NCI-H526 treated with DMSO at 0.1 percent for 48 hours (cell line): ENCODE measurements at places on chromosomes 7 and 10.

DNA sequence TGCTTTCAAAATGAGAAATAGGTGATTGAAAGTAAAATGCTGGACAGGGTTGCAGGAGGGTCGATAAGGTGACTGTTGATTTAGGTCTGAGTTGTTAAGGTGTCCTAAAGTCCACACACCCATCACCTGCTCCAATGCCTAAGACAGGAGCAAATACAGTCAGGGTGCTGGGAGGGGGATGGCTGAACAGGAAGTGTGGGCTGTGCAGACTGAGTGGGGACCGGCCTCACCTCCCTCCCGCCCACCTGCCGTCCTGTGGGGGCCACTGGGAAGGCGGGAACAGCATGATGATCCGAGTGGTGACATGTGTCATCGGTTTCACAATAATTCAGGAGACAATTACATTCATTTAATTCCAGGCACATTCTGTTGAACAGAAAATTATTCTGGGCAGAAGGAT lies 260.8 kb downstream of the DNAJB6 start:
- no peak for DNase-seq

DNA sequence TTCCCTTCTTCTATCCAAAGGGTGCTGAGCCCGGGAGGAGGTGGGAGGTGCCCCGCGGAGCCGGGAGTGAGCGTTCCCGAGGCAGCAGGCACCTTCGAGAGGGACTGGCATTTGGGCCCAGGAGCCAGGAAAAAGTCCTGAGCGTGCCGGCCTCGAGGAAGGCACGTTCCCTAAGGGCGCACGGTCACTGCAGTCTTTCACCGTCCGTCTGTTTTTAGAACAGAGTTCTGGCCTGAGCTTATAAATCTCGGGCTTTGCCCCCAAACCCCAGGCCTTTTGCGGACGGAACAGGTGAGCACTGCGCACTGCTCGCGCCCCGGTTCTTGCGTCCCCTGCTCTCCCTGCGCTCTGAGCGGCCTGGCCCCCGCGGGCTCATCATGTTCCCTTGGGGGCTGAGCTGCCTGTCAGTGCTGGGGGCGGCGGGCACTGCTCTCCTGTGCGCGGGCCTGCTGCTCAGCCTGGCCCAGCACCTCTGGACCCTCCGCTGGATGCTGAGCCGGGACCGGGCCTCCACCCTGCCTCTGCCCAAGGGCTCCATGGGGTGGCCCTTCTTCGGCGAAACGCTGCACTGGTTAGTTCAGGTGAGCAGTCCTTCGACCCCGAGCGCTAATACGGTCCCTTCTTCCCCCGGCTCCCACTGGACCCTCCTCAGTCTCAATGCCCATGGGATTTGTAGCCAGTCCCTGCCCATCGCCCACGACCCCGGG lies 442 bp downstream of the CYP26C1 start:
- DNase-seq = no peak

GRCh38 chr10:12324530-12324929 lies 24.8 kb upstream of the CAMK1D start:
- DNase-seq = no peak

- DNase-seq = no peak
Measured at GRCh38 chr7:111560773-111561653, 1.3 kb downstream of the IMMP2L start.

DNA sequence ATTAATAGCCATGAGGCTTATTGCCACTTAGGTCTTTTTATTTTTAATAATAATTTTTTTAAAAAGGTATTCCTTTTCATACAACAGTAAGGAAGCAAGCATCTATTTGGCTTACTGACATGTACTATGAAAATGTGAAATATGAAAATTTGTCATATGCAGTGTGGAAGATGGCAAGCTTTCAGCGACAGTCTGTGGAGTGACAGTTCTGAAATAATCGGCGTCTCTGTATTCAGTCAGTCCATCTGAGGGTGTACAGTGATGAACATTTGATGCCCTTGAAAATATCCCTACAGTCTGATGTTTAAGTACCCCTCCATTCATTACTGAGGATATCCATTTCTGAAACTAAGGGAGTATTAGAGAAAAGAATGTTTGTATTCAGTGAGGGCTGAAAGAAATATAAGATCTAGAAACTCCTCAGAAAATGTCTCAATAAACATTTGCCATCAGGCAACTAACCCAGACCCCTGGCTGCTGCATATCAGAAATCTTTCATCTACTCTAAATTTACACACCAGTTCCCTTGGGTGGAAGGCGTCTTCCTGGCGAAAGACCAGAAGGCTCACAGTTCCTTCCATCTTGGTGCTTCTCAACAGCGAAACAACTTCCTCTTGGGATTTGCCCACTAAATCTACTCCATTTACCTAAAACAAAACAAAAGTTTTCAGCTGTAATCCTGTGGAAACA lies 440.6 kb downstream of the PARD3 start:
- DNase-seq = no peak

DNA sequence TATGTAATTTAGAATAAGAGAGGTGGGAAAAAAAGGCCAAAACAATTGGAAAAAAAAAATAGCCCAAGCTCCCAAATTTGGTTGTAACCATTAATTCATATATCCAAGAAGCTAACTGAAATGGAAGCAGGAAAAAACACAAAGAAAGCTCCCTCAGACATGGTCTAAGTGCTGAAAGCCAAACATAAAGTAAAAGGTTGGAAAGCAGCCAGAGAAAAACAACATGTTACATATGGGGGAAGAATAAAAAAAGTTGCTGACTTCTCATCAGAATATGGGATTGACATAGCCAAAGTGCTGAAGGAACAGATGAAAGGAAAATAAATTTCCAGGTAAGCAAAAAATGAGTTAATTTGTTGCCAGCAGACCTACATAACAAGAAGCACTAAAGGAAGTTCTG lies 40.3 kb downstream of the PDZD8 start:
- DNase-seq = no peak

- DNase-seq = no peak
Measured at GRCh38 chr10:26978519-26978918, 117.8 kb upstream of the ABI1 start.

DNA sequence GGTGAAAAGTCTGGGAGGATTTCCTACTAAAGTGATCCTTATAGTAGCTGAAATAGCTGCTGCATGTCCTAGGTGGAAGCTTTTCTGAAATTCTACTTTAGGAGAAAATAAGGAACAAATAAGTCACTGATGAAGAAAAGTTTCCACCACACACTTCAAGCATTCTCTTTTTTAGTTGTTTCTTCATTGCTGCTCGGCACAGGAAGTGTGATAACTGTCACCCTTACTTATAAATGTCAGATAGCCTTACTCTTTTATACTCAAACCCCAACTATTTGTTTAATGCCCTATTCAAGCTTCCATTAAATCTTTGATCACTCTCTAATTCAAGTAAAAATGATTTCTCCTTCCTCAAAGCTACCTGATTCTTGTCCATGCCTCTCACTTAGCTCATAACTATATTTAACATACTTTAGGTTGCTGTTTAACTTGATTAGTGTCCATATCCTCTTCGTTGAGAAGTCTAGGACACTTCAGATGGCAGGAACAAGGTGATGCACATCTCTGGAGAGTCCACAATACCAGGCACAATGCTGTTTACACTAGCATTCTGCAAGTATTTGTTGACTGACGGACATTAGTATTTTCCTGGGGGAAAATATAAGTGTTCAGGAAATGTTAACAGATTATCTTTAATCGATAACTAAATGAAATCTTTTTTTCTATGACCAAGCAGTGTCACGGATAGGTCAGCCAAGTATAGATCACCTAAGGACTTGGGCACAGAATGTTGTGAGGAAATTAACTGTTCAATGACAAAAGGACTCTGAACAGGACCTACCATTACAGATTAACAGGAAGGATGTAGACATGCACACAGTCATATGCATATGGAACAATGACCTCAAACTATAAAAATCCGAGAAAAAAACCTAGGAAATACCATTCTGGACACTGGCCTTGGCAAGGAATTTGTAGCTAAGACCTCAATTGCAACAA lies 67.4 kb downstream of the ZNF438 start:
- DNase-seq = no peak

GRCh38 chr10:93369588-93370164 lies 112.5 kb downstream of the MYOF start:
- no peak for DNase-seq

GRCh38 chr10:113061054-113061430 lies 111.0 kb downstream of the TCF7L2 start:
- no peak for DNase-seq

DNA sequence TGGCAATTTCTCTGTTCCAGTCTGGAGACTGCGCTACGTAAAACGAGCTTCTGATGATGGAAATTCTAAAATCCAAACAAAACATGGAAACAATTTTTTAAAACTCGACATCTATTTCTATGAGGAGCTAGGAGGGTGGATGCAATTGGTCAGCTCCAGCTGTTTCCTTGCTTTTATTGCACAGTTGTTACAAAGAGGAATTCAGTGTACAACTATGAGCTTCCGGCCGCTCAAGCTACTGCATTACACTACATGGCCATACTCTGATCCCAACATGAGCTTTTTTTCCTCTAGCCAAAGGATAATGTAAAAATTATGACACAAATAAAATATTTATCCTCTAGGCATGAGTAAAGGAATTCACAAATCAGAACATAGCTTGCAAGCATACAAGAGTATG lies 403.1 kb upstream of the C7orf33 start:
- DNase-seq = no peak

GRCh38 chr7:29255906-29256692 lies 61.5 kb downstream of the CHN2 start:
- no peak for DNase-seq

DNA sequence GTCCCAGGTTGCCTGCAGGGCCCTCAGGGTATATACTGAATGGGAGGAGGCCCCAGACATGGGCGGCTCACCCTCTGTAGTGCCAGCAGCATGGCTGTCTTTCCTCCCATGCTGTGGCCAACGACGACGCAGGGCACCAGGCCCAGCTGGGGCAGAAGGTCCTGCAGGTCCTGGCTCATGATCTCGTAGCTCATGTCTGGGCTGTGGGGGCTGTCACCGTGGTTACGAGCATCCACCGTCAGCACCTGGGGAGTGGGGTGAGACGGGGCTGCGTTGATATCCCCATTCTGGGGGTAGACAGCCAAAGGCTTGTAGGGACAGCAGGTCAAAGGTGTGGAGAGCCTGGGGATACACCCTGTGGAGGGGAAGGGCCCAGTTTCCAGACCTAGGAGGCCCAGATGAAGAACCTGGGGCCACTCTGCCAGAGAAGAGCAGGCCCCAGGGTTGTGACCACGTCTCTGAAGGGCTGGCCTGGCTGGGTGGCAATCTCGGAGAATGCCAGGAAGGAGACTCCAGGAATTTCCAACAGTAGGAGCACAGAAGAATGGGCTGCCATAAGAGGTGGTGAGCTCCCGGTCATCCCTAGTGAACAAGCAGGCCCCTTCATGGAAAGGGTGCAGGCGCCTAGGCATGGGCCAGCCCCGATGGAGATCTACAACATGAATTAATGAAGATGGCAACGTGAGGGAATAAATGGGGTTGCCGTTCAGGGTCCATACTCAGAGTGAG lies 947 bp downstream of the ABHD11 start:
- no peak for DNase-seq

DNA sequence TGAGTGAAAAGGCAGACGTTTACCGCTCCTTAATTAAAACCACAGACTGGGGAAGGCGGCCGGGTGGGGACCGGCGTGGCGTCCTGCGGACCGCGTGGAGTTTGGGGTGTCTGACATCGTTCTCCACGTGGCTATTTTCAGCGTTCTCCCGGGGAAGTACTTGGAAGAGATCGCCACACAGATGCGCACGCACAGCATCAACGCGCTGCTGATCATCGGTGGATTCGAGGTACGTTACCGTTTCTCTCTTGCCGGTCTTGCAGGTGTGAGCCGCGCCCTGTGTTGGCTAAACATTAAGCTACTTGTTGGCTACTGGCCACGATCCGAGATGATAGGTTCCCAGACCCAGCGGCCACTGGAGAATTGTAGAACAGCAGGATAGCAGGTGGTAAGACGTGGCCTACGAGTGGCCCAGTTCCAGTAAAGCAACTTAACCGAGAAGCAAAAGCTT lies 51.3 kb downstream of the PFKP start:
- no peak for DNase-seq

GRCh38 chr7:128115336-128115820 lies 84.1 kb upstream of the LRRC4 start:
- no peak for DNase-seq

GRCh38 chr10:70093335-70093944 lies 39.2 kb downstream of the AIFM2 start:
- no peak for DNase-seq

DNA sequence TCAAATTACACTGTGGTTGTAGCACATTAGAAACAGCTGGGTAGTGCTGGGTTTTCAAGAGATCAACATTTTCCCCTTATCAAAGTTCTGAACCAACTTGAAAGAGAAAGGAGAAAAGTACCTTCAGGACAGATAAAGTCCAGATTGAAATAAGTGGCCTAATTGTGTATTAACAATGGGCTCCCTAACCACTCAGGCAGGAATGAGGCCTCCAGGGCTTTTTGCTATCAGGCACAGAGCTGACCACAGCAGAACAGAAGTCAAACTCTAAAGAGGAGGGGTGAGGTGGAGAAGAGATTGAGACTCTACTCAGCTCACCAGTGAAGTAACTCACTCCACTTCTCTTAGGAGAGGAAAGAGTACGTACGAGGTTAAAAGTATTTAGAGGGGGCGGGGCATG lies 394.1 kb upstream of the PHF14 start:
- DNase-seq = no peak

DNA sequence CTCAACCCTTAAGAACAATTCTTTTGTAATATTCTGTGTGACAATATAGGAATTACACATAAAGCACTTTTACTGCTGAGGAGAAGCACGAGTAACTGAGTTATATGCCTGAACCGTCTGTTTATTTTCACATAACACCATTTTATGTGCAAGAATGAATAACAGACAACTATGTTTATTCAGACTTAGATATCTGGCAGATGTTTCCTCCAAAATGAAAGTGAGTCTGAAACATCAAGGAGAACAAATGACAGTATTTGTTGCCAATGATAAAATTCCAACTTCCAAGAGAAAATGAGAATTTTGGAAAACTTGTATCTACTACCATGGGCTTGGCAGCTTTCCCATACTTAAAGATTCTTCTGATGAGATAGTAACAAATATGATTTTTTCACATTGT lies 51.4 kb downstream of the DNMBP start:
- no peak for DNase-seq

- no peak for DNase-seq
Measured at GRCh38 chr10:4947039-4947634, 16.1 kb upstream of the AKR1C1 start.

- no peak for DNase-seq
Measured at GRCh38 chr10:25839683-25840082, 94.3 kb upstream of the MYO3A start.

DNA sequence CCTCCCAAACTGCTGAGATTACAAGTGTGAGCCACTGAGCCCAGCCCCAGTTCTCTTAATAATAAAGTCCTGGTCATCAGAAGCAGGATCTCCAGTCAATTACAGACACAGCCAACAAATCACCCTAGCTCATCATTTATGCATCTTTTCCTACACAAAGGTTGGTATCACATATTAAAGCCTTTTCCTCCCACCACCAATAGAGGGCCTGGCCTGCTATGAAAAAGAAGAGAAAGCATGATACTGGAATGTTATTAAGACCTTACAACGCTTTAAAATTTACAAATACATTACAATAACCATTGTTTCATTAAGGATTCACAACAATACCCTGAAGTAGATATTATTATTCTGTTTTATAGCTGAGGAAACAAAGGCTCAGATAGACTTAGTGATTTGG lies 25.9 kb downstream of the VAX1 start:
- DNase-seq = no peak
